ENCODE measurements at places on chromosomes 1 and 21.

DNA sequence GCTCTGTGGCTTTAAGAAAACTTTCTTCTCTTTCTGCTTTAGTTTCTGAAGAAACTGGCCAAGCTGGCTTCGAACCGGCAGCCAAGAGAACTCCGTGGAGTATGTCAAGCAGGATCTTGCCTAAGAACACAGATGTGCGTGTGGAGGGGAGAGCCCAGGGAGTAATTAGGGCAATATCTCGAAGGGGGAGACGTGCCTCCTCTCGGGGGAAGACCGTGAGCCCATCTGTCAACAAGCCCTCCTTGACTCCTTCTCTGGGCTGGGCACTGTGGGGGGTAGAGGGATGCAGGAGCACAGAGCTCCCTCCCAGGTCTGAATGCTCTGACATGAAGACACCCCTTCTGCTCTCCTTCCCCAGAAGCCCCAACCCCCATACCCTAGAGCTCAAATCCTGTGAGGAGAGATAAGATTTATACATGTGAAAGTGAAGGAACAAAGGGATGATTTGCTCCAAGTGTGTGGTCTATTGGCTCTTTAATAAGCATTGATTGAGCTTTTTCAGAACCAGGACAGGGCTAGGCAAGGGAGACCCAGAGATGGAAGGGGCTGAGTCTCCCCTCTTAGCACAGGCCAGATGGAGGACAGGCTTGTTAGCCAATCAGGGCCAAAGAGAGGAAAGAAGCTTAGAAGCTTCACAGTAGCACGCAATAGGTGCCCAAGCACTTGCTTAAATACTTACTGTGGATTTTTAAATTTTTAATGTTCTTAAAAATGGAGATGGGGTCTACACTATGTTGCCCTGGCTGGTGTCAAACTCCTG lies 37.5 kb downstream of the EDN2 start:
- no peak for DNase-seq

GRCh38 chr1:158019171-158019868 lies 25.9 kb downstream of the KIRREL1 start:
- DNase-seq = peak; percentile 70

GRCh38 chr1:162677607-162678371 lies 45.5 kb downstream of the DDR2 start:
- no peak for DNase-seq

DNA sequence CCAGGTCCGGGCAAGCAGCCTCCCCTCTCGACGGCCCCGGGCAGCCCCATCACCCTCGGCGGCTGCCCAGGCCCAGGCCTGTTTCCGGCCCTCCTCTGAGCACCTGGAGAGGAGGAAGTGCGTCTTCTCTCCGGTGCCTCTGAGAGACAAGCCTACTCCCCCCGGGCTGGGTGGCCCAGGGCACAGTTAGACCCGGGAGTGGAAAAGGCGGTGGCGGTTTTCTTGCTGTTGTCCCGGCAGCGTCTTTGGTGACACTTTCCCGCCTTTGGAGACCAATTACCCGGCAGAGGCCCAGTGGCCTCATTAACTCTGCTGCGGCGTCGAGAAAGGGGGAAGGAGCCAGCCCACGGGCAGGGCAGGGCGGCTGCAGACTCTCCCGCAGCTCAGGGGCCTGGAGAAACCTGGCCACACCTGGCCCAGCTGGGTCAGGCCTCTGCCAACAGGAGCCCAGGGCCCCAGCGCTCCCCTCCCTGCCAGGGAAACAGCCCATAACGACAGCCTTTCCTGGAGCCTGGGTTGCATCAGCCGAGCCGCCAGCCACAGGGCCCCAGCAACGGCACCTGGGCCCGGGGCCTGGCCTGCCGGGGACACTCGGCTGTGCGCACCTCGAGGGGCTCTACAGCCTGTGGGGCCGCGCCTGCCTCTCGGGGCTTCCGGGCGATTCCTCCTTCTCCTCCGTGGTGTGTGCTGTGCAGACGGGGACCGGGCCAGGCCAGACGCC lies 28.4 kb upstream of the C1orf159 start:
- no peak for DNase-seq

DNA sequence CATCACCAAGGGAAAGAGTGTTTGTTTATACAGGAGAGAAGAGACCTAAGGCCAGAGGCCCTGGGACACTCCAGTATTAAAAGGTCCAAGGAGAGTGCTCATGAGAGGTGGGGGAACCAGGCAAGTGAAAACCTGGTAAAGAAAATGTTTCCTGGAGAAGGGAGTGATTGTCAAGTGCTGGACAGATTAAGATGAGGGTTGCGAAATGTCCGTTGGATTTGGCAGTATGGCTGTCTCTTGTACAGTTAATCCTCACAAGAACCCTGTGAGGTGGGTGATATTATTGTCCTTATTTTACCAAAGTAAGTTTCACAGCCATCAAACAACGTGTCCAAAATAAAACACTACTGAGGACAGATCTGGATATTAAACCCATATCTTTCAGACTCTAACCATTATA lies 44.2 kb downstream of the RPAP2 start:
- no peak for DNase-seq

DNA sequence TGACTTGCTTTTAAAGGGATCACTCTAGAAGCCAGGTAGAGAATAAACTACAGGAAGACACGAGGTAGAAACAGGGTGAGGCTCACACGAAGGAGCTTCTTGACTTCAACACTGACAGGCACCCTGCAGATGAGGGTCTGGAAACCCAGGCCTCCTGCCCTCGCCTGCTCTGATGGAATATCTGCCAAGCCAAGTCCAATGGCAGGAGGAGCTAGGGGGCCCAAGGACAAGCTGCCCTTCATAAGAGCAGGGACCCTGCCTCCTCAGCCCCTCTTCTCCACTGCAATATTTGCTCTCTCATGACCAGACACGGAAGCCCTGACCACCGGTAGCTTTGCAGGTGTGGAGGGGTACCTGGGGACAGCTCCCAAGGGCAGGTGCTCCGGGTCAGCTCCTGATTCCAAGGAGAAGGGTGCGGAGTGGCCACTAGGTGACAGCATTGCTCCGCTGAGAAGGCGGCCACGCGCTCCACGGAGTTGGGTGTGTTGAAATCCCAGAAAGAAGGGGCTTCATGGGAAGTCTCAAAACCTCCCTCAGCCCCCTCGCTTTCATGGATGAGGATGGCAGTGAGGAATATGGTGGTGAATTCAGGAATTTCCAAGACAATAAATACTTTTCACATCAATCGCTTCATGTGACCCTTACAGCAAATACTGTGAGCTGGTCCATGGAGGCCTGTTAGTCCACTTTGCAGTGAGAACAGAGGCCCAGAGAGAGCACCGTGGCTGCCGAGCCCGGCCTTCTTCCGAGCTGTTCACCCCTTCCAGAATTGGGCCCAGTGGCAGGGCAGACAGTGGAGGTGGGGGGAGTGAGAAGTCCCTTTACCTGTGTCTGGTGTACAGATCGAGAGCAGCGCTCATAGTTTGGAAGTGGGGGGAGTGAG lies 33.2 kb upstream of the PAX7 start:
- peak; percentile 75 for DNase-seq

DNA sequence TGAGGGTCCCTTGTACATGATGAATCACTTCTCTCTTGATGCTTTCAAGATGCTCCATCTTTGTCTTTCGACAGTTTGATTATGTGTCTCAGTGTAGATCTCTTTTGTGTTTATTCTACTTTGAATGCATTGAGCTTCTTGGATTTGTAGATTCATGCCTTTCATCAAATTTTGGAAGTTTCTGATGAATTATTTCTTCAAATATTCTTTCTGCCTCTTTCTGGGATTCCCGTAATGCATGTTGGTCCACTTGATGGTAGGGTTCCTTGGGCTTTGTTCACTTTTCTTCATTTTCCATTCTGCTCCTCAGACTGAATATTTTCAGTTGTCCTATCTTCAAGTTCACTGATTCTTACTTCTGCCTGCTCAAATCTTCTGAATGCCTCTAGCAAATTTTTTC lies 50.7 kb downstream of the ADSS2 start:
- no peak for DNase-seq
